ENCODE measurements at places on chromosomes 1 and 21.

DNA sequence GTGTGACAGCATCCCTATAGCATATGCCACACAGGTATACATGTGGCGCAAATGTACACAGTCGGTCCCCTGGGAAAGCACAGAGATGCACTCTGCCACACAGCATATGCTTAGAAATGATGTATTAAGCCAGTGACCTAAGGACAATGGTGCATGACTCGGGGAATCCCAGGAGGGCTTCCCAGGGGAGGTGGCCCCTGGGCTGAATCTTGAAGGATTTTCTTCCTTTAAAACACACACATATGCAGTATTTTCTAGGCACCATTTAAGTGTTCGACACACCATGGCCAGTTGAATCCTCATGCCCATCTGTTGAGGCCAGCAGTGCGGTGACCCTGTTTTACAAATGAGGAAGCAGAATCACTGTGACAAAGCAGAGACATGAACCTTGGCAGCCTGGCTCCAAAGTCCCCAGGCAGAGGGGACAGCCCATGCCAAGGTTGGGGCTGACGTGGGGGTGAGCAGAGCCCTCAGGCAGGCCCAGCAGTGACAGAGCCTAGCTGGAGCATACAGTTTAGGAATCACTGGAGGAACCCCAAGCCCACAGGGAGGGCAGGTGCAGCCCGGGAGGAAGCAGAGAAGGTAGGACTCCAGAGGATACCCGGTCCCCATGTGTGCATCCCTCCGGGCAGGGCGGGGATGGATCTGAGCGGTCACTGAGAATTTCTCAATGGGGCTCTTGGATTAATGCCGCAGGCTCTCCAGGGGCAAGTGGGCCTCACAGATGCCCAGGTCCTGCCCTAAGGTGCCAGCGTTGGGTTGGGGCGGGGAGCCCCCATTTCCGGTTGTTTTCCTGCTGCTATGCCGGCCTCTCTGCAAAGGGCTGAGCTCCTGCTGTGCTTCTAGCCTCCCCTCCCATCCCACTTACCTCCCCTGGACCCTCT, 28.4 kb downstream of the WNT3A start:
- no peak for DNase-seq

- DNase-seq: no peak
These were observed 23.6 kb upstream of the PSEN2 start for GRCh38 chr1:226846786-226847185.

DNA sequence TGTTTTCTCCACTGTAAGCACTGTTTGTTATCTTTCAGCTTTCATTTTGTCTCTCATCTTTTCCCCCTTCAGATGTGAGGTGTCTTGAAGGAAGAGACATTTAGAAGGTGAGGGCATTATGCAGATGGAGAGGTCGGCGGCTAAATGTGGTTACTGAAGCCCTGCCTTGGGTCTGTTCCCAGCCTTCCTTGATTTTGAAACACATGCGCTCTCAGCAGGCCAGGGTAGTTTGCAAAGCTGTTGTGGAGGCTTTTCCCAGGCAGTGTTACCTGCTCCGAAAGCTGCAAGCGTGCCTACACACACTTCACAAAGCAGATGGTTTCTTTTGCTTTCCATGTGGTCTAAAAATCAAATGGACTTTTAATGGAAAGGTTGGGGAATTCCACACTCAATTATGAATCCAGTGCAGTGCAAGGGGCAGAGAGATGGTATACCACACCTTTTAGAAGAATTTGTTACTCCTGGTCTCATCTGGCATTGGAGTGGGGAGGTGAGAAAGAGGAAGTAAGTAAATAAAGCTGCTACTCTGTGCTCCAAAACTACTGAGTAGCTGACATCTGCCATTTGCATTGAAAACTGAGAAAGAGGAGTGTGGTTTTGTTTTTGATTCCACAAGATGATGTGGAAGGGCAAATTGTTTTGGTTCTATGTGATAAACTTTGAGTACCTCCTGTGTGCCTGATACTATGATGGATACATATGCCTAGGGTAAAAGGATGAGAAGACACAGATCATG, 91.9 kb downstream of the NFIA start:
- no peak for DNase-seq

DNA sequence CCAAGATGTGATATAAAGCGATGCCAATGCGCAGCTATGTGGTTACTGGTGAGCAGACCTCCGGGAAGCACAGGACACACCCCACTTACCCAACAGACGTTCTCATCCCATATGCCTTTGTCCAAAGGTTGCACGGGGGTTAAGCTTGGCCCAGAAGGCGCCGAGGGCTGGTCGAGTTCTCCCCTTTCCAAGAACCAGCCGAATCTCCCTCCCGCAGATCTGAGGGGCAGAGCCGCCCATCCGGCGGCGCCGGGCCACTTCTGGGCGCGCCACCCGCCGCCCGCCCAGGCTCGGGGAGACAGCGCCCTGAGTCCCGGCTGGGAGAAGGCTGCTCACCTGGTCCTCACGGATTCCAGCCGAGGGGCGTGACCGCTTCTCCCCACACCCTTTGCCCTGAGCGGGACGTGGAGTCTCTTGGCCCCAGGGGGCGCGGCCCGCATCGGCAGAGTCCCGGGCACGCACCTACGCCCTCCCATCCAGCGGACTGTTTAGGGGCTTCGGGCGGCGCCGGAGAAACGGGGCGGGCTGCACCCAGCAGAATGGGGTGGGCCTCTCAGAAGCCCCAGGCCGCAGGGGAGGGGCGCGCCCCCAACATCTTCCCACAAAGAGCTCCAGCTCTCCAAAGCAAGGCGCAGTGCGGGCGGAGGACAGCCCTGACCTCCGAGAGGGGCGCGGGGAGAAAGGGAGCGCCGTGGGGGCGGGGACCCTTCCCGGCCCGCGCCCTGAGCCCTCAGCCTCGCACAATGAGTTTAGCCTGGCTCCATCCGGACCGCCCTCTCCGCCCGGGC, 615 bp downstream of the GPR161 start:
- no peak for DNase-seq

All from activated CD4-positive, alpha-beta T cell treated with anti-CD3 and anti-CD28 coated beads for 1 hour (primary cell).